ENCODE measurements at places on chromosomes 7 and 10. TPM values are rescaled to one million over a fixed set of nuclear protein-coding genes. Genes with fewer than 3 reads are reported as not detected.

DNA sequence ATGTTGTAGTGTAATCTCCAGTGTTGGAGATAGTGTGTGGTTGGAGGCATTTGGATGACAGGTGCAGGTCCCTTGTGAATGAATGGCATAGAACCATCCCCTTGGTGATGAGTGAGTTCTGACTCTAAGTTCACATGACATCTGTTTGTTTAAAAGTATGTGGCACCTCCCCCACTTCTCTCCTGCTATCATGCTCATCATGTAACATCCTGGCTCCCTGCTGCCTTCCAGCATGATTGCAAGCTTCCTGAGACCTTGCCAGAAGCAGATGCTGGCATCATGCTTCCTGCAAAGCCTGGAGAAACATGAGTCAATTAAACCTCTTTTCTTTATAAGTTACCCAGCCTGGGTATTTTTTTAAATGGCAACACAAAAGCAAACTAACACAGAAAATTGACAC is 499.0 kb upstream of the SEMA3D start:
- no peak for DNase-seq

TRIM50 gene
- 0.38 TPM for total RNA-seq

- DNase-seq = no peak
Observed at GRCh38 chr10:123562387-123562786, 103.8 kb upstream of the GPR26 start.

- DNase-seq = no peak
Observed at GRCh38 chr7:81183326-81183725, 264.5 kb upstream of the SEMA3C start.

DNA sequence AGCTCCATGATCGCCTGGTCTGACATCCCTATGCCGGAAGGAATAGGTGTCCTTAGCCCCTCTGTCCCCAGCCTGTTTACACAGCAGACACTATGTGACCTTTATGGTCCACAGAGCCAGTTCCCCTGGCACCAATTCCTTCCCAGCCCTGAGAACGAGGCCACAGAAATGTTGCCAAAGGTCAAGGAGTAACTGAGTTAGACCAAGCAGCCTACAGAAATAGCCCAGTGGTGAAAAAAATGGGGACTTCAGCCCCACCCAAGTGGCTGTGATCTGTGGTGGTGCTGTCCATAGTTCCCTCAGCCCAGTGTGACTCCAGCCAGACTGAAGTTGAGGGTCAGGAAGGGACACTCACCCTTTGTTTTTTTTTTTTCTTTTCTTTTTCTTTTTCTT is 2.5 kb downstream of the PGAM2 start:
- peak; percentile 4 for DNase-seq

- DNase-seq = no peak
Observed at GRCh38 chr7:79008786-79009185, 444.7 kb downstream of the MAGI2 start.

DNA sequence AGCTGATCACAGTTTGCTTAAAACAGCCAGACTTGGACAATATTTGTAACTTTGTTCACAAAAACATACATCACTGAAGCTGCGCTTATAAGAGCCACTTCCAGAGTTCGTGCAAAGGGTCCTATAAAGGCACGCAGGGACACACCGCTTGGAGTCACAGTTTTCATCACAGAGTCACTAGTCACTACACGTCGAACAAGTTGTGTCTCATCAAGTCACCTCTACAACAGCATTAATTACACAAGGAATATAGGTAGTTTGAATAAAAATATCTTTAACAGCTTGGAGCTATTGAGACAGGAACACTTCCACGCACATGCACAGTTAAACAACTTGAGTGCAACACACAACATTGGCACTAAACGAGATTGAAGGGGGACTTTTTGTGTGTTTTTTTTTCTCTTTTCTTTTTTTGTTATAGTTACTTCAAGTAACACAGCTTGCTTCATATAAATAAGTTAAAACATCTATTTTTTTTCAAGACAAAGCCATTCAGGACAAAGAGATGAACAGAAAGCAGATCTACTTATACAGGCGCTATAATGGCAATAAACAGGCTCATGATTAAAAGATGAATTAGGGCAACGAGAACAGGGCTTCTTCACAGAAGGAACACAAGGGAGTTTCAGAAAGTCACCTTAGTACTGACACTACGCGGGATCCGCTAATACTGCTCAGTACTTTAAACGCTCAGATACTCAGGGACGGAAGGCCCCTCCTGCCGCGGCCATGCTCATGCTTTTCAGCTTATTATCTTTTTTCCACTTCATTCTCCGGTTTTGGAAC is 2.2 kb downstream of the HOXA5 start:
- no peak for DNase-seq

DNA sequence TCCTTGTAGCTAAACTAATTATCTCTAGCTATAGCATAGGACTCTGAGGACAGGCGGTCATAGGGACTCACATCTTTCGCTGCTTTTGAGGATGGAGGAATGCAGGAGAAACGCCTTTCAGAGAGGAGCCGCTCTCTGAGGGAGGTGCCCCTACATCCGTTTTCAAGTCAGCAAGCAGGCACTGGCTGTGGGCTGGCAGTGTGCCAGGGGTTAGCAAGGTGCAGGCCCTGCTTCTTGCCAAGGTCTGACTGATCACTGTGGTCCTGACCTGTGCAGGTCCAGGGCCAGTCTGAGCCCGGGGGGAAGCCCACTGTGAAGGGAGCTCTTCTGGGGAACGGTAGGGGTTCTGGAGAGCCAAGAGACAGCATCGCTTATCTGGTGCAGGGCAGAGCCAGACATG is 89.4 kb downstream of the SH3PXD2A start:
- no peak for DNase-seq

DNA sequence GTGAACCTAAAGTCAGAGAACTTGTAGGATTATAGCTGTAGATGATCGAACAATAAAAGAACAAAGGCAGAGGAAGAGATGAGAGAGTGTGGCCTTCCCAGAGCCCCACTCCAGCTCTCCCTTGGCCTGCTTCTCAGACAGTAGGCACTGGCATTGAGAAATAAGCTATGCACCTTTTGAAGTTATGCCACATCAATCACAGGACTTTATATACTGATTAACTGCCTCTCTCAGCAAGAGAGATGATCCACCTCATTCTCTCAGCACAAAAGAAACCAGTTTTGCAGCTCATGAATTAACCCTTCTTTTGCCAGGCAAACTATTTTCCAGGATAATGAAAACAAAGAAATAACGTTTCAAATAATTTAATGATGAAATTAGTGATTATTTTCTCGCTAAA is 22.0 kb upstream of the CTTNBP2 start:
- DNase-seq = no peak

GRCh38 chr7:15801041-15801440 is 114.6 kb upstream of the MEOX2 start:
- DNase-seq = no peak

GRCh38 chr10:22505911-22506685 is 160.8 kb downstream of the SPAG6 start:
- DNase-seq = no peak

- DNase-seq = no peak
Observed at GRCh38 chr7:131068604-131069021, 259.1 kb upstream of the MKLN1 start.

IFIT1B gene
- total RNA-seq = not detected

DNA sequence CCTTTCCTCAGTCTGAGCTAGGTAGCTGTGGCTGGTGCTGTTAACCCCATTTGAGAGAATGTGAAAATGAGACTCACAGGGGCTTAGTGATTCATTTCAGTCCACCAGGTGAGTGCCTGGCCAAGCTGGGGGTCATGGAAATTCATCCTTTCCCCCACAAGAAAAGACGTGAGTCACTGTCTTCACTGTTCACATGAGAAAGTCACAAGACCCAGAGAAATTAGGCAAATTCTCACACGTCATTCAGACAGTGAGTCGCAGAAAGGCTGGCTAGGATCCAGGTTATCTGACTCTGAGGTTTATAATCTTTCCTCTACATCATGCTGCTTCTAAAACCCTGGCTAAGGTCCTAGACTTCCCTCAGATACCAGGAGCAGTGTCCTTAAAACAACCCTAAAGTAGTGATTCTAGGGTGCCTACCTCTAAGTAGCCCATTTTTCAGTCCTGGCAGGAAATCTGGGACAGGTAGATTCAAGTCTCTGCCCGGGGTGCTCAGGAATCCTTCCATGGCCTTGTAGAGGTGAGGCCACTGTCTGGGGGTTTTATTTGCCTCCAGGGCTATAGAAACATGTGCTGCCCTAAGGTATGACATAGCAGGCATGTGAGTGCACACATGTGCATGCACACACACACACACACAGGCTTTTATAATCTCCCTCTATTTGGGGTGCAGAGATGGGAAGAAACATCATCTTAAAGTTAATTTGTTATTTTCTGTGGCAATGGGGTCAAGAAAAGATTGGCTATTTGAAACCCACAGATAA is 427.9 kb upstream of the CELF2 start:
- no peak for DNase-seq

ZNF777 gene
- total RNA-seq = 9.5 TPM

- no peak for DNase-seq
Observed at GRCh38 chr7:79434098-79434497, 19.4 kb downstream of the MAGI2 start.

DNA sequence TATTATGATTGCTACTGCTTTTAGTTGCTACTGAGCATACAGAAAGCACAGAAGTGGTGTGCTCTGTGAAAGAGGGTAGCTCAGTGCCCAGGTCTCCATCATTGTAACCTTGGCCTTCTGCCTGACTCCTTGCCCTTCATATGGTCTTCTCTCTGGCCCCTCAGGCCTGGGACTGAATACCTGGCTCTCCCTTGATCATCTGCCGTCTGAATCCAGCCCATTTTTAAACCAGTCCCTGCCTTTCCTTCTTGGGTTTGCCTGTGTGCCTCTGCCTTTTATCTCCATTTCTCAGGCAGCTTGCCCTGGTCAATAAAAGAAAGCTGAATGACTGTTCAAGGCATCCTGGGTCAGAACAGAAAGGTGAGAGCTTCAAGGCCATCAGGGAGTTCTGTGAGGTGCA is 109.1 kb upstream of the ZNF438 start:
- no peak for DNase-seq

- no peak for DNase-seq
Observed at GRCh38 chr7:21099432-21099831, 312.7 kb upstream of the SP8 start.

PIP gene
- not detected for total RNA-seq

- no peak for DNase-seq
Observed at GRCh38 chr7:93799750-93800357, 90.7 kb downstream of the TFPI2 start.

GRCh38 chr10:119896937-119897770 is 4.6 kb downstream of the SEC23IP start:
- DNase-seq = no peak

DNA sequence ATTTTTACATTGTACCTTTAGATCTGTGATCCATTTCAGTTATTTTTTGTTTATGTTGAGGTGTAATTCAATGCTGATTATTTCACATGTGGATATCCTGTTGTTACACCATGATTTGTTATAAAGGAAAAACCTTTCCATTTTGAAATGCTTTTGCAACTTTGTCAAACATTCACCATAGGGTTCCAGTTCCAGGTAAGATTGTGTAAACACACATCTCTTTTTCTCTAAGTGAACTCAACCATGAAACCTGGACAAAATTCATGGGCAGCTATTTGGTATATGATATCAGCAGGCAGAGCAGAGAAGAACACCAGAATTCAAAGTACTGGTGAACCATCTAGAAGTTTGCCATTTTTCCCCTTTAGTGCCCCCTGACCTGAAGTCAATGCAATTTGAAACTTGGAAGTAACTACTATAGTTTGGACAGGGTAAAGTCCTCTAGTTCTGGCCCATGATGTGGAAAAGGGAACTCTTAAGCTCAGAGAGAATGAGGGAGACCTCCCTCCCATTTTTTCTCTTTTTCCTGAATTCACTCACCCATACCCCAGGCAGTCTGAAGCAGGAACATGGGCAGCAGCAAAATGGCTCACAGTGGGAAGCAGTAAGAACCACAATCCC is 446.1 kb downstream of the ATRNL1 start:
- no peak for DNase-seq

TET1 gene
- 1.5 TPM for total RNA-seq

ACSL5 gene
- 68.0 TPM for total RNA-seq

COPG2 gene
- 16.6 TPM for total RNA-seq

DNA sequence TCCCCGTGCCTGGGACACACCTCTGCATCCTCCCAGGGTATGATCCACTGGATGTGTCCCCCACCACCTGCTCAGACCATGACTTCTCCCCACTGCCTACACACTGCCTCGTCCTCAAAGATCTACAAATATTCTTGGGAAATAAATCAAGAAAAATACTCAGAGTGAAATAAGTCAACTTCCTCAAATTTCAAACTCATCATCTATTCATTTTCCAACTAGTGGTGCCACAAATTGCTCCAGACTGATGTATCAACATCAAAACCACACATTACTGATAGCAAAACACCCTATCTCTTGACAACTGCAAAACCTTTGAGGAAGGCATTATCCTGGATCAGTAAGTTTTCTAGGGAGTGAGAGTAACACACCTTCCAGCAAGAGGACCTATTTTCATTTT is 87.7 kb downstream of the GRB10 start:
- DNase-seq = no peak

UTF1 gene
- not detected for total RNA-seq

GRCh38 chr10:125878957-125879835 is 1.9 kb downstream of the DHX32 start:
- no peak for DNase-seq

GRCh38 chr7:54888734-54889082 is 129.7 kb upstream of the SEC61G start:
- no peak for DNase-seq

DNA sequence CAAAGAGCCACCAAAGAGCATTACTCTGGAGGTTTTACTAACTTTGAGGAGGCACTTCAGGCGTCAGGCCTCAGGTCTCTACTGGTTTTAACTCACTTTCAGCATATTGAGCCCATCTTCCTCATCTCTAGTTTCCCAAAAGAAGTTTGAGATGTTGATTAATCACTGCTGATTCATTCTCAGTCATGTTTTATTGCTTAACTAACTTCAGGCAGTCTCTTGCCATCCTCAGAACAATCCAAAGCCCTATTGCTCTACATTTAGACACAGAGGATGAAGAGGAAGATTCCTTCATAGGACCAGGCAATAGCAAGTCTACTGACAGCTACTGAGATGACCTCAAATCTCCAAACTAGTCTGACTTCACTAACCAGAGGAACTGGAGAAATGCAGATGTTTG is 39.1 kb upstream of the BET1 start:
- DNase-seq = no peak

PDE1C gene
- 5.5 TPM for total RNA-seq

GRCh38 chr10:124517461-124517860 is 55.8 kb downstream of the LHPP start:
- no peak for DNase-seq

ASB10 gene
- total RNA-seq = not detected

EVX1 gene
- not detected for total RNA-seq

- DNase-seq = no peak
Observed at GRCh38 chr7:116601426-116601825, 70.6 kb upstream of the MET start.

All from left lung (tissue), 14 donors.